Stimulated activated CD4-positive, alpha-beta T cell treated with anti-CD3 and anti-CD28 coated beads, TNF-alpha, amount 100 ng/mL, for 24 hours (primary cell): ENCODE measurements at places on chromosomes 12 and 14.

DNA sequence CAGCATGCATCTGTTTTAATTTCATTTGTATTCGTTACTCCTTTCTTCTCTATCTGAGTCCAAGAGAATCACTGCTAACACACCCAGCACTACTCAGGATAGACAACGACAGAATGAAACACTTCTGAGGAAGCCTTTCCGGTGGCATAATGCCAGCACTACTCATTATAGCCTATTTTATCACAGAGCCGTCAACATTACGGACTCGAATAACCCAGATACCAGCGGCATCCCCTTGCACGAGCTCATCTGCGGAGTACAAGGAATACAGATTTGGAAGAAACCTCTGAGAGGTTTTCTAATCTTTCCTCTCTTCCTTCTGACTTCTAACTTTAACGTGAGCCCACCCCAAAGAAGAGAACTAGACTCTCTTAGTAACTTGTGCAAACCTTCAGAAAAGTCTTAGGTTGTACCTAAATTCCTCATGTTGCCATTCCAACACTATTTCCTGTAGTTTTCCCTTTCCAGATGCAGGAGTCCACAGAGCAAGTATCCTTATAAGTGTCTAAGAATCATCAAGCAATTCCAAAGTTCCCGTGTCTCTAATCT lies 248.1 kb downstream of the APAF1 start:
- no peak for DNase-seq

DNA sequence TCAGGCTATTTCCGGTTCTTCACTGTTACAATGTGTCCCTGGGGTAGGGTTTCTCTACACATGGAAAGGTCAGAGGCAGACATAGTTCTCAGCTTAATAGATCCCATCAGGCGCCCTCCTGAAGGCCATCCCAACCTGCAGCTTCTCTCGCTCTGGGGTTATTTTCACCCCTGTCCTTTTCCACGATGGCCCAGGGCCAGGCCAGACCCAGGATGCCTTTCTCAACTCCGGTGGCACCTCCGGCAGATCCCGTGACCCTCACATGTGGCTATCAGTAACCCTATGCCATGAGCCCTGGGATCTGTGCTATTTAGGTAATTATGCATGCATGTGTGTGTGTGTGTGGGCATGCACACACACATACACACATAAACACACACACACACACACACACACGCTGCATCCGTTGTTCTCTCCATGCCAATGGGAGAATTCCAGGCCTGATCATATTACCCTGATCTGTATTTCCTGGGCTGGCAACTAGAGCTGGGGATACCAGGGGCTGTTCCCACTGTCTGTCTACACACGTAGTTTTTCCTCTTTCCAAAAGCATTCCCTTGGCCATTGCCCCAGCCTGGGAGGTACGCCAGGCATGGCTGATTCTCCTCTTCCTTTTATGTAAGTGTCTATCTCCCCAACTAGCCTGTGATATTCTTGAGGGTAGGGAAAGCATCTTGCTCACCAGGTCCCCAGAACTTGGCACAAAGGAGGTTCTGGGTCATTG lies 51.2 kb upstream of the NOS1 start:
- no peak for DNase-seq

- no peak for DNase-seq
Measured at GRCh38 chr12:102896067-102896466, 21.0 kb downstream of the PAH start.

DNA sequence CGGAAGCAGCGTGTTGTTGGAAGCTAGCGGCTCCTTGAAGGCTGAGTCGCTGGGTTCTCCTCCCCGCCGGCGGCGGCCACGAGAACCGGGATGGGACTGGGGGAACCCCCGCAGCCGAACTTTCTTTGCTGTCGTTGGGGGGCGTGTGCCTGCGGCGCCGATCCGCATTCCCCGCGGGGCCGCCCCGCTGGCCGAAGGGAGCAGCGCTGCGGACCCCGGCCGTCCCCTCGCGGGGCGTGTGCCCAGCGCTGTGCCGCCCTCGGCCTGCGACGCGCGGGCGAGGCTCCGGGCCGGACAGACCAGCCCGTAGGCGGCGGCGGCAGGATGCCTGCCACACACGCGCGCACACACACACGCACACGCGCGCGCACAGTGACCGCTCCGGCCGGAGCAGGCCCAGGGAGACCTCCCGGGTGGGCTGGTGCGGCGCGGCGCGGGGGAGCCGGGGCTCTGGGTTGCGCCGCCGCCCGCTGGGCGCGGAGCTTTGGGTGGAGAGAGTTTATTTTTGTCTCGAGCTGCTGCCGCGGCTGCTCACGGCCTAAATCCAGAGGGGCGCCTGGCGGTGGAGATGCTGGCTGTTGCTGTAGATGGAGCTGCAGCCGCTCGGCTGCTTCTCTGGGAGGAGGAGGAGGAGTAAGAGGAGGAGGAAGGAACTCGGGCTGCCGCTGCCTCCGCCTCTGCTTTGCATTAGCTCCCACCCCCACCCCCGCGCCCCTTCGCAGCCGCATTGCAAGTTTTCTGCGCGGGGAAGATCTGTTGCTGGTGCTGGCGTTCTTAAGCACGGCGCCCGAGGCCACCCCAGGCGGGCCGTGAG lies at the start of gene SAMD4A:
Gene SAMD4A, plus strand, starts transcription at position 719 of the 814 bp plus-strand sequence. CDS start 789 bp downstream, outside the sequence.
- peak; percentile 14 for DNase-seq

DNA sequence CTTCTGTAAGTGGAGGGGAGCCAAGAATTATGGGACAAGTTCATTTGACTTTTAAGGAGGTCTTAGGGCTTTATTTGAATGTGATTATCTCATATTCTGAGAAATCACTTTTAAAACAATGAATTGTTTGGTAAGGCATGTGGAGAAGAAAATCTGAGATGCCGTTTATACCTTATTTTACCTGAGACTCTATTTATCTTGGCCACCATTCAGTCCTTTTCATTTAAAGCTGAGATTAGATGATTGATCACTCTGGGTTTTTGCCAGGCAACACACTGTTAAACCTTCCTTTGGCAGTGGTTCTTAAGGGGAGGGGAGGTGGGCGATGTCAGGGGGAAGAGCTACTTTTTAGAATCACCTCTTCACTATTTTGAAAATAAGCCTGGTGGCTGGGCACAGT lies 11.4 kb downstream of the CAND1 start:
- DNase-seq: no peak

DNA sequence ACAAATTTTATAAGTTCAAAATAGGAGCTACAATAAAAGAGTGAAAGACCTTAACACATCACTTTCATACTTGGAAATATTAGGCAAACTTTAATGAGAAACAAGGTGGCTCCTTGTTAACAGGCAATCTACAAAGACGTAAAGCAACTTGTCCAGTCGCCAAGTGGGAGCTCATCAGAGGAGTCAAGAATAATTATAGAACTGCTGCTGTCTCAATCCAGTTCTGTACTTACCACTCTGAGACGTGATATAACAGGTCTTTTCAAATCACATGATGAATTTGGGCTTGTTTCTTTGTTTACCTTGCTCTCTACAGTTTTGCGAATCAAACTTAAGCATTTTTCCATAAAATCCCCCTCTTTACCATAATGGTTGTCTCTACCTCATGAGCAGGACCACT lies 3.6 kb downstream of the YBX3 start:
- no peak for DNase-seq

DNA sequence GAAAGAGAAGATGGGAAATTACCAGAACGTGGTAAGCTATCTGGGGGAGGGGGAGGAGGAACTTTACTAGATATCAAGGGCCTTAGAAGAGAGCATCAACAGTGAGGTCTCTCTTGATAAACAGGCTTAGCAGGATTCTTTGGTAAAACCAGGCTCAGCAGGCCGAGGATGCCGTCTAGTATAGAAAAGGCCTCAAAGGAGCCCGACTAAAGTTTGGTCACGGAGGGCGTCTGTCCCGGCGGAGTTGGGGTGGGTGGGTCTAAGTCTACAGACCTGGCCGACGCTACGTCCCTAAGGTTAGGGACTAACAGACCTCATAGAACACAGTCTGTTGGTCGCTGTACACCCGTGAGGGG lies 538 bp upstream of the TIGAR start:
- DNase-seq: no peak

DNA sequence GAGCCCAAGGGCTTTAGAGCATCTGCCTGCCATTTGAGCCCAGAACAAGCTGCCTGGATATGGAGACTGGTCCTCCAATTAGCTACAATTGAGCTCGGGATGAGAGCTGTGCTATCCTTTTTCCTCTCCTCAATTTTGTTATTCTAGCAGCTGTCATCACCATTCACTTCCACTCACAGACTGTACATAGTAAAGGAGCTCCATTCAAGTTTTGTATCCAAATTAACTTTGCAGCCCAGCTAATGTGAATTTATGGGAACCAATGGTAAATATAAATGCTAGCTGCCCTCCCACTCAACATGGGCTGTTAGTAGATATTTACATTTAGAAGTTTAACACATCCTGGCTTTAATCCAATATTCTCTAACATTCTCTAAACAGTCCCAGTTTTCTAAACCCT lies 44.6 kb downstream of the BMP4 start:
- DNase-seq: no peak

GRCh38 chr12:105861227-105861626 lies 277.5 kb downstream of the NUAK1 start:
- DNase-seq: no peak

DNA sequence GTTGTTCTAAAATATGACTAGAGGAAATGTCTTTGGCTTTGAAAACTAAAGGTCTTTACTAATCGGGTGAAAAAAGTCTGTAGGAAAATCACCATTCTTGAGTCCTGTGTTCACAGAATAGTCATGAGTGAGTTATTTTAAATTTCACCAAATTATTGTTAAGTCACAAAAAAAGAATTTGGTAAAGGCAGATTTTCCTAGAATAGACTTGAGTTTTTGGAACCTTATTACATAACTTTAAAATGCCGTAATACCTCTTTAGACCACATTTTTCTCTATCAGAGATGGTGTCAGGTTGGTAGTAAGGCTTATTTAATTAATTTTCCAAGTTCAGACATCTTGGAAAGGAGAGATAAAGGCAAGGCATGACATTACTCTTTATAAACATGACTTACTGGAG lies 184.7 kb upstream of the GARIN2 start:
- no peak for DNase-seq

- no peak for DNase-seq
Measured at GRCh38 chr14:99753225-99754140, 39.7 kb upstream of the EML1 start.

DNA sequence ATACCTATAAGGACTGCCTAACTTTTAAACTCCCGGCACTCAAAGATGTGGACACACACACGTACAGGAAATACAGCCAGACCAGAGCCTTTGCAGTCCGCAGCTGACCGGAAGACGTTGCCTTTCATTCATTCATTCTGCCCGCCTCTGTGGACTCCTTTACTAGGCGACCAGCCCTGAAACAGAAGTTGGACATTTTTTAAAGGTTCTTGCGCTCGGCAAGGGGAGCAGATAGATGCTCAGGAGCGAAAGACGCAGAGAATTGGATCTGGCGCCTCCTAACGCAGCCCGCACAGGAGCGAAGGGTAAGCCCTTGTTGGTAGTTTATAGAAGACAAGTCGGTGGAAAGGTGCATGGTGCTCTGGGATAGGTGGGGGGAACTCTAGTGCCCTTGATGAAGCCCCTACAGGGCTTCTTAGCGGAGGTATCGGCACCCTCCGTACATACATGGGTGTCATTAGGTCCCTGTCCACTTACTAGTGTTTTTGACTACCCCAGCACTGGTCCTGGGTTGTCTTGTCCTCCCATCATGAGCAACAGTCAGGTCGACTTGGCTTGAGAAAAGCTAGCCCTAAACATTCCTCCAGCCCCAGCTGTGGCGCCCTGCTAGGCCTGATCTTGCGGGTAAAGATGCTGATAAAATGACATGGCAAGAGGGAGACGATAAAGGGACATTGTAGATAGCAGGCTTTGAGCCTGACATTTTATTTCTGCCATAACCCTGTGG lies at the start of gene KDM2B:
Gene KDM2B, minus strand, starts transcription at position 65 of the 727 bp plus-strand sequence. CDS start 112 bp downstream, outside the sequence.
- DNase-seq: no peak

GRCh38 chr12:76080729-76081415 lies 3.6 kb downstream of the NAP1L1 start:
- DNase-seq: no peak

- no peak for DNase-seq
Measured at GRCh38 chr12:27012982-27013255, 1.3 kb downstream of the TM7SF3 start.

DNA sequence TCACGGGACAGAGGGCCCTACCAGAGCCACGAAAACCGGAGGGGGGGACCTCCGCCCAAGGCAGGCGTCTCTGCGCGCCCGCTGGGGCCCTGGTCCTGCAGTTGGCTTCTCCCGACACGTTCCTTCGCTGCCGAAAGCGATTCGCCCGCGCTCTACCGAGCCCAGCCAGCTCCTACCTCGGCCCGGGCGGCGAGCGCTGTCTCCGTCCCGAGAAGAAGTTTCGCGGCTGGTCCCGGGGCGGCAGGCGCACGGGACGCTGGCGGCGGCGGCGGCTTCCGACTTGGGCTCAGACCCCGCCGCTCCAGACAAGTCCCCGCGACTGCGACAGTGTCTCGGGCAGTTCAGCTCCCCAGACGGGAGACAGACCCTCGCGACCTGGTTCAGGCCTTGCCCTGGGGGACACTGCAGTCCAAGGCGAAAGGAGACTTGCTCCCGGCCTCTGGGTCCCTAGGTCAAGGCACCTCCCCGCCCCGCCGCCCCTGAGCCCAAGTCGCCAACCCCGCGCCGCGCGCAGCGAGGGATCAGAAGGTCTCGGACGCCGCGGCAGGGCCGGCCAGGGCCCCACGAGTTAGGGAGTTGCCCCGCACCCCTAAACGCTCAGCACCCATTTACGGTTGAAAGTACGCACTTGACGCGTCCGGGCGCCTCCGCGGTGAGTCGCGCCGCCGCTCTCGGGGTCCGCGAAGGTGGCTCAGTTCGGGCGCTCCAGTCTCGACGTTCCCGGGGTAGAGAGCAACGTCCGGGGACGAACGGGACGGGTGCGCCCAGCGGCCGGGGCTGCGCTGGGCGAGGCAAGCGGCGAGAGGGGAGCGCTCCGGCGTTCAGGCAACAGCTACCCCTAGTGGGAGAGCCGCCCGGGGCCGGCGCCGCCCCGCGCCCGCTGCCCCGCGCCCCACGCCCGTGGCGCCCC lies 1.4 kb upstream of the DIO3 start:
- peak; percentile 11 for DNase-seq

DNA sequence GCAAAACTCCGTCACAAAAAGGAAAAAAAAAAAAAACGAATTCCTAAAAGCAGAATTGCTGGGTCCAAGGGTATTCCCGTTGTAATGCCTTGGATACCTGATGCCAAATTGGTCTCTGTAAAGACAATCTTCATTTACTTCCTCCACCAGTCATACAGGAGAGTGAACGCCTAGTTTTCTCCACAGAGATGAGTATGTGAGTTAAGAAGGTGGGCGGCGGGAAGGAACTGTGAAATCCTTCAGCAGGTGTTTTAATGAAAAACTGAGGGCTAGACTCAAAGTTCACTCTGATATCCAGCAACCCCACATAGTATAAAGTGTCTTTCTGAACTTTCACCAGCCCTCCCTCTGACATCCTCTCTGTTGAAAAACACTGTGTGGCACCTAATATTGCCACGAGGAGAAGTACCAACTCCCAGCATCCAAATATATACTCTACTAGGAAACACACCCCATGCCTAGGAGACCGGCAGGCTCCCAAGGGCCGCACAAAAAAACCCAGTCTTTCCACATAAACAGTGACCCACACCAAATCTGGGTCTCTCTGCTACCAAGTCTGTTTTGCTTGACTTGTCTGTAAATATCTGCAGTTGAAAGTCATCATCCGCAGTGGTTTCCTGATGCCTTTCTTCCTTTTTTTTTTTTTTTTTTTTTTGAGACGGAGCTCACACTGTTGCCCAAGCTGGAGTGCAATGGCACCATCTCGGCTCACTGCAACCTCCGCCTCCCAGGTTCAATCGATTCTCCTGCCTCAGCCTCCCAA lies 30.3 kb upstream of the FOXN3 start:
- DNase-seq: no peak
